ENCODE measurements at places on chromosomes 6 and 20.

DNA sequence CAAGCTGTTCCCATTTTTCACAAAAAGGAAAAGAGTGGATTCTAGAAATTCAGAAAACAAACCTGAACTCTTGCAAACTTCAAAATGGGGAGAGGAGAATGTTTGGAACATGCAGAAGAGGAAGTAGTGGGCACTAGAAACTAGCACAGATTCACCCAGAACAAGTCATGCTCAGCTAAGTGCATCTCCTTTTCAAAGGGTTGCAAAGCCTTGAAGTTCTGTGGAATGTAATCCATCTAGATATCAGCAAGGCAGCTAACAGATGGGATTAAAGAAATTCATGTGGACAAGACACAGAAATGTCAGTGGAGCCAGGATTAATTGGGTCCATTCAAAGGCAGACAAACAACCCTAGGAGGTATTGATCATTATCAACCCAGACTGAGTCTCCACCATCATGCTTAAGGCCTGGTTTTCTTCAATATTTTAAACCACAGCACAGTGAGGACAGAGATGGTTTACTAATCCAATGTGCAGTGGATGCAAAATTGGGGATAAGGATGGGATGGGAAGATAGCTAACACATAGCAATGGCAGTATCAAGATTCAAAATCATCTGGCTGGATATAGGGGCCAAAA is 31.3 kb downstream of the KCNK5 start:
- no peak for DNase-seq

GRCh38 chr20:47059536-47059935 is 164.9 kb downstream of the EYA2 start:
- DNase-seq: no peak

DNA sequence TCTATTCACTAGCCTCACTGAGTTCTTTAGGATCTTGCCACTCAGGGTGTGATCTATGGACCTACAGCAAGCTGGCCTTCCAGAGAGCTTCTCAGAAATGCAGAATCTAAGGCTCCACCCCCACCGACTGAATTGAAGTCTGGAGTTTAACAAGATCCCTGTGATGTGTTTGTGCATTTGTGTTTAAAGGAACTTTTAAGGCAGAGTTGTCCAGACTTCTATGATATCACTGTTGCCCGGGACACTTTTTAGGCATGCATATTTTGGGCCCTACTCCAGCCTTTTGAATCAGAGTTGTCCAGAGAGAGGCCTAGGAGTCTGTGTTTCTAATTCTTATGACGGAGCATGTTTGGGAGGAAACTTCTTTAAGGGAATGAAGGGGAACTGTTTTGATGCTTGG is 232.3 kb downstream of the QKI start:
- no peak for DNase-seq

DNA sequence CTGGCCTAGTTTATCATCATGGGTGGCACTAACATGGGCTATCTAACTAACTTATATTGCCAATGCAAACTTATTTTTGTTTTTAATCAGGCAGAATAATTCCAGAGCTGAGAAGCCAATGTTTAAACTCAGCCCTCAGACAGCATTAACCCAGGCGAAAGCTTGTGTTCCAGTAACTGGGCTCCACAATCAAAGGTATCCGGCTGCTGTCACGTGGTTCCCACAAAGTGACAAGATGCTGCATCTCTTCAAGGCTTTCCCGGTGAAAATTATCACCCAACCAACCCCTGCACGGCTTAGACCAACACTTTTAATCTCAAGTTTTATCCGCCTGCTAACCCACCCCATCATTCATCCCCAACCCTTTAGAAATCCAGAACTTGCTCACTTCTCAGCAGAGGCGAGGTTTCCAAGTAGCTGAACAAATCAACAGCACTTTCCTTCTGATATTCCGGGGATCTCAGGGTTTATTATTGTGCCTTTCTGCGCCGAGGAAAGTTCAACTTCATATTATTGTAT is 885 bp downstream of the MTCL3 start:
- DNase-seq: no peak

DNA sequence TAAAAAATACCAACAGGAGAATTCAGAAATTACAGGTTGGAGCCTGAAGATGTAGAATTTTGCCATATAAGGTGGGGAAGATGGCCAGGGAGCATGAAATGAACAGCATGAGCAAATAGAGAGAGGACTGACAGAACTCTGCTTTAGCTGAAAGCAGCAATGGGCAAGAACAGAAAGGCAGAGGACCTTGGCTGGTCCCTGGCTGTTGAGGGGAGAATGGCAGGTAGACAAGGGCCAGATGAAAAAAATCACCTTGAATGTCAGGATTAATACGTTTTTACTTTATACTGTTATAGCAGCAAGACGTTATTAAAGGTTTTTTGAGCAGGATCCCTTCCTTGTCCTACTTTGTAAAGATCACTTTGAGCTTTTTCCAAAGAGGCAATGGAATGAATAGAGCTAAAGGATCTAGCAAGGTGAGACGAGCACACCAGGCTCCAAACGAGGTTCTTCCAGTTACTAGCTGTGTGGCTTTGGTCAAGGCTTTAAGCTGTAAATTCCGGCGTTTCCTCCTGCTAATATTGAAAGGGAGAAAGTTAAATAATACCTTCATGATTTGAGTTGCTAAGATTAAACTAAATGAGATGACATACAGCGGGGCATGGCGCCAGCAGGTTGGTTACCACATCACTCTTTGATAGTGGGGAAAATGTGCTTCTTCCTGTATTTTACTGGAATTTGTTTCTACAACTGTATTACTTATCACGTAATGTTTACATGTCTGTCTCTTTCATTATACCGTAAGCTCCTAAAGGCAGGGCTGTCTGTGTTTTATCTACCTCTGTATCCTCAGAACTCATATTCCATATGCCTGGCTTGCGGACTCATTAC is 776 bp downstream of the PPIL1 start:
- DNase-seq: no peak

- DNase-seq: no peak
Measured at GRCh38 chr6:93721386-93722048, 302.2 kb upstream of the EPHA7 start.

GRCh38 chr6:38153076-38153797 is 333.7 kb downstream of the ZFAND3 start:
- DNase-seq: no peak

GRCh38 chr20:39082622-39083398 is 120.7 kb downstream of the DHX35 start:
- DNase-seq: no peak

DNA sequence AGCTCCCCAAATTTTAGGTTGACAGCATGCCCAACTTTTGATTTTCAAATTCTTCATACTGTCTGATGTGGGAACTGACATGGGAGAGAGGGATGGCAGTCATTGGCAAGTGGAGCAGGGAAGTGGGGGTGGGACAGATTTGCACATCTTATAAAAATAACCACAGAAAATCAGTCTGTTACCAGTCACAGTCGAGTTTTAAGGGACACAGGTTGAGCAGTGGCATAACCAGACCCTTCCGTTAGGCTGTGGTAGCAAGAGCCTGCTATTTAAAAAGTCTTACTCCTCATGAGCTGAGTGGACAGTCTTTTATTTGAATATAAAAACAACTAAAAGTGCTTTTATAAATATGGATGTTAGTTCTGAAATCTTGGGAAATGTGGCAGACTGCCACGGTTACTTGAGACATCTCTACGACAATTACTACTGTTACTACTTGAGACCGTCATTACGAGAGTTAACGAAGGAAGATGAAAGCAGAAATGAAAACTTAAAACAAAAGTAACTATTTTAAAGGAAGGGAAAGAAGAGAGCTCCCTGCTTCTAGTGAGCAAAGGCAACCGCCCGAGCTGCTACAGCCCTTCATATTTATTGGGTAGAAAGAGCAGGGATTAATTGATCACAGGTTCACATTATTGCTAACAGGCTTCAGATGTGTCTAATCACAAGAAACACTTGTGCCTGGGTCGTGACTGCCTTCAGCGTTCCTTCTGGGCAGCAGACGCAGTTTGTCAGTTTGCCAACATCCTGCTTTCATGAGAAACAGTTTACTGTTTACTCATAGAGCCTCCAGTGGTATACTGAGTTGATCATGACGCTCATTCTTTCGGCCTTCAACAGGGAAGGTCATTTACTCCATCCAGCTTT is 71.3 kb downstream of the EFHC1 start:
- DNase-seq: no peak

DNA sequence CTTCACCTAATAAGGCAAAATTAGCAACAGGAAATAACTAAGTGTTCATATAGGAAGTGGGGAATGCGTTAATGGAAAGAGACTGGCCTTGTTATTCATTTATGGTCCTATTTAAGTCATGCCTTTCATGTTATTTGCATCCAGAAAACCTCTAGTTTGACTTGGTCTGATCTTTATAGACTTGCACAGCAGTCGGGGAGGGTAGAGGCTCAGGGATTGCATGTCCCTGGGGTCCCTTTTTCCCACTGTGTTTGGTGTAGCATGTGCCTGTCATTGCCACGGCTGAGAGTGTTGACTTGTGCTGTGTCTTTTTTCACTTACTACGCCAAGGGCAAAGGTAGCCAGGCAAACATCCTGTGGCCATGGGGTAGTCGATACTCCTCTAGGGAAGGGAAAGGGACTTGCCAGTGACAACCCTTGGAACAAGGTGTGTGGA is 105.4 kb upstream of the RIN2 start:
- no peak for DNase-seq

GRCh38 chr20:38193586-38194105 is 28.6 kb upstream of the TGM2 start:
- DNase-seq: no peak

DNA sequence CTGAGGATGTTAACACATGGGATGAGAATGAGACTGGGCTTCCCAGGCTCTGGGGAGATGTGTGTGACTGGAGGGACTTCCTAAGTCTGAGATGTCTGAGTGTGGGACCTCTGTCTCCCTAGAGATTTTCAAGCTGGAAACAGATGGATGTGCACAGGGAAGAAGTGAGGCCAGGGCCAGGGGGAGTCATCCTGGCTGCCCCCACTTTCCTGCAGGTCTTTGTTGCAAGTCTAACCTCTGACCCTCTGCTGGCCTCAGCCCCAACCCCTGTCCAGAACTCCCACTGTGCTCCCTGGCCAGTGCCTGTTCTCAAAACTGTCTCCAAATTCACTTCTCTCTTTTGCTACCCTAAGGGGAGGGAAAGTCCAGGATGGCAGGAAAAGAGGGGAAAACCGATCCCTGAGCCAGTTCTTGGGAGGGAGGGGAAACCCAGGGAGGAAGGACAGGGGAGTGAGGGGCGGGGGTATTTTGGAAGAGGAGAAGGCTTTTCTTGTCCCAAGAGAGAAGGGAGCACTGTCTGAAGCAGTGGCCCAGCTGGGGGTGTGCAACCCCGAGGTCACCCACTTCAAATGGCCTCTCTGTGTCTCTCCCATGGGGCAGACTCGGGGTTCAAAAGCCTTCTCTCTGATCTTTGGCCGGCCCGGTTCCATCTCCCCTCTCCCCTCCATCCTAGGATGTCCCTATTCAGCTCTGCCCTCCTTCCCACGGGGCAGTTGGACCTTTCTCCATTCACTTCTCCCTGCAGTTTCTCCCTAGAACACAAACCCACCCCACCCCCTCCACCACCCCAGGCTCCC is 3.1 kb downstream of the PPP1R18 start:
- DNase-seq: no peak

- no peak for DNase-seq
Measured at GRCh38 chr20:59139998-59140397, 23.6 kb upstream of the ZNF831 start.

- DNase-seq: no peak
Measured at GRCh38 chr20:35317416-35318210, 25.4 kb upstream of the FAM83C start.

GRCh38 chr6:3175715-3176402 is 18.5 kb upstream of the TUBB2A start:
- DNase-seq: no peak

DNA sequence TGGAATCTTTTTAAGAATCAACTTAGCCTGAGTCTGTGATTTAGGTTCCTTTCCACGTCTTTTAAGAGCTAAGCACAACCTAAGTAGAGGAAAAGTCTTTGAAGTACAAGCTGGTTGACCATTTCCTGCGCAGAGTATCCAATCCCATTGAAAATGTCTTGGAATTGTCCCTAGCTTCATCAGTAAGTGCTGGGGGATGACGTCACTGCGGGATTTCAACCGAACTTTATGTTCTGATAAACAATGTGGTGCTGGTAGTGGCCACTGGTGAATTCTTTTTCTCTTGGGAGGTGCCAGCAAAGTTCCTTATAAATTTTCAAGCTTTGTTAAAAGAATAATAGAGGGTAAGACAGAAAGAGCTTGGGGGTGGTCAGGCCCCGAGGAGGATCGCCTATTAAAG is 69.2 kb downstream of the PDE7B start:
- no peak for DNase-seq

GRCh38 chr20:62744741-62745191 is 36.1 kb downstream of the NTSR1 start:
- no peak for DNase-seq

DNA sequence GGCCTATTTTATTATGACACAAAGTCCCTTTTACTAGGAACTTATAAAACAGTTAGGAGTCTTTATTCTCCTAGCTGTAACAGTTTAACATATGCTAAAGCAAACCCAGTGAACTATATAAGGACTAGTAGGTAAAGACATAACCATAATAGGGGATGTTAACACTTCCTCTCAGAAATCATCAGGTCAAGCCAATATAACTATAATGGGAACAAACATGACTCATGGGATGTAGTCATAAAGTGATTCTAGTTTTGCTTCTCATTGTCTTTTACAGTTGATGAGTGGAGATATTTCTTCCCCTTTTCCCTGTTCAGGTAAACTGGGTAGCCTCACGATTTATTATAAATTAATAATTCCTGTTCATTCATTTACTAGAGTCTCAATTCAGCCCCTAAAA is 9.7 kb downstream of the PTCHD4 start:
- no peak for DNase-seq

DNA sequence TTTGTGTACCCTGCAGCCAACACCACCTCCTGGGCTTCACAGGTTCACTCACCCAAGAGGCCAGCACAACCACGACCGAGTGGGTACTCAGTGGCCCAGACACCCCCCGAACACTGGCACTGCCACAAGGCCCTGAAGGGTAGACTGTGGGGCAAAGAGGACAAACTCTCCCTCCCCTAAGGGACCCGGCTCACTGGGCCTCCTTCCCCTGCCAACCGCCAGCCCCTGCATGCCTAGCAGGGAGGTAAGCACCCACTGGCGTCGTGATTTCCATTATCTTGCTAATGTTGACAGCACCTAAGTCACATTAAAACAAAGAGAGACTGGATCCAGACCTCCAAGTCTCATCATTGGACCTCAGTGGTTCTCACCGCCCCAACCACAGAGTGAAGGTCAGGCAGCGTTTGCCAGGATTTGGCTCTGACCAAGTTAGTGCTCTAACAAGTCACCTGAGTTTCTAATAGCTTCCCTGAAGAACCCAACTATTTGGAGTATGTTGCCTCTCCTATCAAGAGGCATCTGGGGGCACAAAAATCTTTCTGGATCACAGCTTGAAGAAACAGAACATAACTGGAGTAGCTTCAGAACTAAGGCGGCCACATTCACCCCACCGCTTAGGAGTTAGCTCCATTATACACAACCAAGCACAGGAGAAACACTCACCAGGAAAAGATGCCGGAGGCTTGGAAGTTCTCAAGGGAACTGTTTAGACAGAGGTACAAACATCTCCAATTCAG is 14.0 kb upstream of the APMAP start:
- DNase-seq: no peak

- no peak for DNase-seq
Measured at GRCh38 chr6:26131618-26132017, 44.4 kb downstream of the HFE start.

All from GM12891 (cell line).